Cardiac muscle cell (in vitro differentiated cells and primary cell): ENCODE measurements at places on chromosomes 1 and 21.
A peak's percentile ranks its signal among the peaks of the same experiment; 100 is the strongest.

GRCh38 chr1:153420306-153420705 is 4.0 kb downstream of the S100A7A start:
- no peak for DNase-seq

DNA sequence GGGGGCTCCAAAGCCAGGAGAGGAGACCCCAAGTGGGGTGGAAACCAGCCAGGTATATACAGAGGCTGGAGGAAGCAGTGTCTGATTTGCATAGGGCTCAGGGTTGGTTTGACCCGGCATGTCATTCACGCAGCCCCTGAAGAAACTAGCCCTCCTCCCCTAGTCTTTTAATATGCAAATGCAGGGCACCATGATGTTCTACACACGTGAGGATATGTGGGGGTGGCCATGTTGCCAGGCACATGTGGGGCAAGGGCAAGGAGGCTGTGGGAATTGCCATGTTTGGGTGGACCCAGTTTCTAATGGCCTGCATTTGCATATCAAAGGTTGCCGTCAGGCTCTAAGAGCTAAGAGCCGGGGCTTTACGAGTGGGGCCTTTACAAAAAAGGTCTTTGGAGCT is 12.0 kb upstream of the RHOU start:
- DNase-seq: no peak

GRCh38 chr1:171743081-171743870 is 1.4 kb upstream of the VAMP4 start:
- peak; percentile 68 for DNase-seq

DNA sequence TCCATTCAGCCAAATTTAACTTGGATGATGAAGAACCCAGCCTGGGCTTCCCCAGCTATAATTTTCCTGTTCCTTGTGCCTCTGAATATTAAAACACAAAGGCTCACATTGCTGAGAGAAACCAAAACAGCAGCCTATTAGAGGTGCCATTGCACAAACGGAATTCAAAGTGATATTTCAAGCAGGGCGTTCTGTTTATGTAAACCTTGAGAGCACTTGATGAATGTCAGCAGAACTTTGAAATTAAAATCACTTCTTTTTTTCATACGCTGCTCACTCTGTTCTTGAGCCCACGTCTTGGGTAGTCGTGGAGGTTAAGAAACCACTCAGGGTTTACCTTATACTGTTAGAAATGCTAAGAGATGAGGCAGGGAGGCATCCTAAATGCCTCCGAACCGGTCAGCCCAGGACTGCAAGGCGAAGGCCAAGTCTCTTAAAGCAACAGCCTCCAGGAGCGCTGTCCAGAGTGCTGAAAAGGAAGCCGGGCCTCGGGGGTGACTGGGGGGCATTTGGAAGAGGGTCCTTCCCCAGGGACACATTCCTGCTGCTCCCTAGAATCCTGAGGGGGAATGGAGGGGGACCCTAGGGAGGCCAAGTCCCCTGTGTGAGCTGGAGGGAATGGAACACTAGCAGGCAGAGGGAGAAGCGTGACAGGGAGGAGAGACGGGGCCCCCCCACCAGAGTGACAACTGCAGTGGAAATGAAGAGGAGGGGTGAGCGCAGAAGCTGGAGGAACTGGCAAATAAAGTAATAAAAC is 154.8 kb upstream of the VAMP3 start:
- peak; percentile 90 for DNase-seq

DNA sequence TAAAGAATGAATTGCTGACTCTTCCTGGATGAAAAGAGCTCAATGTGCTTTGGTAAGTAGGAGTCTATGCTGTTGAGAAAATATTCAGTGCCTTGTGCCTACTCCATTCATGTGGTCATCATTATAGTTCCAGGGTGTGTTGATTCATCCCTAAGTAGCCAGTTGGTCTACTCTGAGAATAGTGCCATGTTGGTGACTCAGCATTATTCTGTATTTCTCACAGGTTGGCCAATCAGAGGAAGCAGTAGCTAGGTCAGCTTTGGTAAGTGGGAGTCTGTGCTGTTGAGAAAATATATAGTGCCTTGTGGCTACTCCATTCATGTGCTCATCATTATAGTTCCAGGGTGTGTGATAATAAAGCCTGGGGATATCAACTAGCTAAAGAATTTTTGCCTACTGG is 397.3 kb downstream of the AGBL4 start:
- DNase-seq: no peak
